ENCODE measurements at places on chromosomes 6 and 20.
A peak's percentile ranks its signal among the peaks of the same experiment; 100 is the strongest.

GRCh38 chr6:74289884-74290283 lies 593.9 kb downstream of the CD109 start:
- DNase-seq: no peak

DNA sequence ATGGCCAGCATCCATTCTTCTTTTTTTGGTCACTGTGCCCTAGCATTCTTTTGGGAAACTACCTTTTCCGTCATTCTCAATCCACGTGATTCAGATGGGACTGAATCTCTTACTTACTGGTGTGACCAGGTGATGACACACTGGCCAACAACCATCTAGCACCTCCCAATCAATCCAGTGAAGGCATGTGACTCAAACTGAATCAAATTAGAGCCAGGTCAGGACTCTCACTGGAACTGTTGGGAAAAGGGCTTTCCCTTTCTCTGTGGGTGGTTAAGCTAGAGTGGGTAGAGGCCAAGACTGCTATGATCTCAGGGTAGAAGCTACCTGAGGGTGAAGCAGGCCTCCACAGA lies 36.2 kb upstream of the ZMYND8 start:
- DNase-seq: no peak

- DNase-seq: no peak
Measured at GRCh38 chr6:110628330-110628729, 151.9 kb upstream of the SLC22A16 start.

GRCh38 chr6:27280064-27280539 lies 32.0 kb downstream of the POM121L2 start:
- DNase-seq: no peak

- DNase-seq: no peak
Measured at GRCh38 chr6:119342430-119342829, 7.1 kb downstream of the MAN1A1 start.

DNA sequence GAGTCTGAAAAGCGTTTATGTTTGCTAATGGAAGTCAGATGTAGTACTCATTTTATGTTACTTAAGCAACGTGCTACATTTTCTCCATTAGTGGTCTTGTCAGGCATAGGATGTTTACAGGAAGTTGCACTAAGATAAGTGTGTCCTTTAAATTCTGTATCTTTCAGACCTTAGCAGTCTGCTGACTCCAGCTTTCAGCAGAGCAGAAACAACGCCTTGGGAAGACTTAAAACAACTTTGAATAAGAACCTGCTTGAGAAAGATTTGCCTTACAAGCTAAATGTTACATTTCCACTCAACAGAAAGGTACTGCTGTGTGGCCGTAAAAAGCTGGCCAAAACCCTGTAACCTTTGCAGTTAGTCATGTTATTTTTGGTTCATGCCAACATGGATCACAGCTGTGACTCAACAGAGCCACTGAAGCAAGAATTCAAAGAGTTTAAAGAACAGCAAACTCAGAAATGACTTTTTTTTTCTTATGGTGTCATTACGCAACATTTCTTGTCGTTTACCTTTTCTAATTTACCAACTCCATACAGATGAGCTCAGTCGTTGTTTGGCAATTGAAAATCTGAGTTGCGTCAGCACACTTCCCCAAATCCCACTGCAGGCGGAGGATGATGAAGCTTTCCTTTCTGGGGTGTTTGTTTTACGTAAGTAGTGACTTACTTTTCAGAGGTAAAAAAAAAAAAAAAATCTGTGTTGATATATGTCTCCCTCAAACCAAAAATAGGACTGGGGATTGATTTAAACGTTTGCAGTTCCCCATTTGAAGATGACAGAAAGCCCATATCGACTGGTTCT lies 27.9 kb upstream of the BMP6 start:
- DNase-seq: no peak

DNA sequence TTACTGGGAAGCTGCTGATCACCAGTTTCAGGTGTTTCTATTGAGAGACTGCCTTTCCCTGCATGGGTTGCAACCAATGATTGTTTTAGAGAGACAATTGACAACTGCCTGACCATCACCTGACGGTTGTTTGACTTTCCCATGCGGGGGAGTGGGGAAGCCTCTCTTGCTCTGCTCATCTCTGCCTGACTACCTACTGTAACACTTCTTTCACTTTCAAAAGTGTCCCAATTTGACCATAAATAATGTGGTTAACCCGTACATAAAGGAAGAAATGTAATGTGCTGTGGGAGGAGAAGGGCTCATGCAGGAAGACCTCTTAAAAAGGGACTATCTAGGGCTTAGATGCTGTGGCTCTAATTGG lies 122.1 kb upstream of the PHACTR1 start:
- no peak for DNase-seq

DNA sequence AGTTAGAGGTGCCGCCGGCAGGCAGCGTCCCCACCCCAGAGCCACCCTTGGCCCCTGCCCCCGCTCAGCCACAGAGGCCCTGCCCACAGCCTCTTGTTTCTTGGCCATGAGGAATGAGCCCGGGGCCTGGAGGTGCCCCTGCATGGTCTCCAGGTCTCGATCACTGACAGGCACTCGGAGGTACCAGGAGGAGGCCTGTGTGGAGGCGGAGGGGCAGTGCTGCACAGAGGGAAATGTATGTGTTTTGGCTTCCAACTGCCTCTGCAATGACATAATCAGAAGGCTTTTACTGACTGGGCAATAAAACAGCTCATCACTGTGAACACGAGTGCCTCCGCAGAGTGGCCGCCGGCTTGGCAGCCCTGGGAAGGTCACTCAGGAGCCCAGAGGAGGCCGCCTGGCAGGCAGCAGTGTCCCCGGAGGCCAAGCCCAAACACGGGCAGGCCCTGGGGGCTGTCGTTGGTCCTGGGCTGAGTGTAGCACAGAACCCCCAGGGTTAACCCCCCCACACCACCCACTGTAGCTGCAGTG lies 61.1 kb upstream of the GATA5 start:
- DNase-seq: no peak

- DNase-seq: no peak
Measured at GRCh38 chr6:160427312-160428068, 79.3 kb downstream of the SLC22A3 start.

GRCh38 chr6:92497281-92497680 lies 922.1 kb downstream of the EPHA7 start:
- DNase-seq: no peak

DNA sequence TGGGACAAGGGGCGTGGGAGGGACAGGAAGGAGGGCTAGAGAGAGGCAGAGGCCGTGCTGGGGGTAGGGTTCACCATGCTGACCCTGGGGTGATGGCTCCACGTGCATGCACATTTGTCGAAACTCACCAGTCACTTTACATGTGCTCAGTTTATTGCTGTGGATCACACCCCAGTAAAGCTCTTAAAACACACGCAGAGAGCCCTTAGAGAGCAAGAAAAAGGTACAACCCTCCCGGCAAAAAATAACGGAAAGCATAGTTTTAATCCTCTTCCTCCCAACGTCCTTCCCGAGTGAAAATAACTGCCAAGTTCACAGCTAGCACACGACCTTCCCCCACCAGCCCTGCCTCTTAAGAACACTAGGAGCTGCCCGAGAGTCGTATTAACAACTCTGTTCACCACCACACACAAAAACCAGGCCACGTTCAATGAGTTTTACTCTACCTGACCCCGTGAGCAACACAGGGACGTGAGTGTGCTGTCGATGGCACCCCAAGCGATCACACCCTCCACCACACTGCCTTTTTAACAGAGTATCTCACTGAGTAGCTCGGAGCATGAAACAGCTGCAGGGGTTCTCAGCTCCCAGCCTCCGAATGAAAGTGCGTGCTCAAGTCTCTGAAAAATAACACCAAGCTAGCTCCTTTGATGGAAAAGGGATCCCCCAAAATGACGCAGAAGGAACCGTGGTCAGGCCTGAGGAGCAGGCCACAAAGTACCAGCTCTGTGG lies 39.7 kb downstream of the TAF4 start:
- no peak for DNase-seq

DNA sequence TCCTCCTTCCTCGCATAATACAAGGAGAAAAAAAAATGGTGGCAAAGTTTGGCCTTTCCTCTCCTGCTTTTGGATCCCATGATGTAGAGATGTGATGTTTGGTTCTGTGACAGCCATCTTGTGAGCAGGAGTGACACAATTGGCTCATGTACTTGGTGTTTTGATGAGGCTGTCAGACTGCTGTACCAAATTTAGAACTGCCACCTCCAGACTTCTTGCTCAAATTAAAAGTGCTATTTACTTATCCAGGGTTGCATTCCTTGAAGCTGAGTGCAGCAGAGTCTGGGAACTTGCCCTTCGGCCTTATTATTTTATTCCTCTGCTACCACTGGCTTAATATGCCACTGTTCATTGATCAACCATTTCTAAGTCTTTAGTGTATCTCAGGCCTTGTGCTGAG lies 21.9 kb downstream of the BCAS1 start:
- DNase-seq: no peak

DNA sequence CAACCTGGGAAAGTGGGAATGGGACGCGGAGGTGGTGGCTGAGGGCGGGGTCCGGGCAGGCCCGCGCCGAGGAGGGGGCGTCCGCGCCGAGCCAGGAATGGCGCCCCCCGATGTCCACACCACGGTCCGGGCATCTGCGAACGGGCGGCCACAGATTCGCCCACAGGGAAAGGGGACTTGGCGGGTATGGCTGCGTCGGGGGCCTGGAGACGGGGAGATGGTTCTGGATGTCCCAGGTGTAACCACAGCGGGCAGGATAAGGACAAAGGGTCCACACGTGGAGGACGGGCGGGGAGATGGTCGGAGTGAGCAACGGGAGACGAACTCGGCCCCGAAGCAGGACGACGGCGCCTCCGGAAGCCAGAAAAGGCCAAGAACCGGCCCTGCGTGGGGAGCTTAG lies 124.6 kb downstream of the WDR27 start:
- DNase-seq: no peak

GRCh38 chr6:126773112-126773805 lies 345.2 kb upstream of the RSPO3 start:
- no peak for DNase-seq

- no peak for DNase-seq
Measured at GRCh38 chr20:60206259-60206658, 248.0 kb downstream of the CDH26 start.

DNA sequence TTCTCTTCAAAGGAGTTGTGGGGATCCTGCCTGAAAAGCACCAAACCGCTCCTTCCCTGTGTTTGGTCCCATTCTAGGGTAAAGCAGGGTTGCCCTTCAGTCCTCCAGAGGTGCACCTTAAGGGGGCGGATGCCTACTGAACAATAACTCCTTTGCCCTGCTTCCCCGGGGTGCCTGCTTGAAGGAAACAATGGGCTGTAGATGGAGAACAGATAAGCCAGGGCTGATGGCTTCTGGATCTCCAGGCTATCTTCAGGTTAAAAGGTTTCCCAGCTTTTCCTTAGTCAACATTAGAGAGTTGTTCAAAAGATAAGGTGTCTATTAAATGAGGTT lies 5.4 kb upstream of the PRDM1 start:
- DNase-seq: no peak

DNA sequence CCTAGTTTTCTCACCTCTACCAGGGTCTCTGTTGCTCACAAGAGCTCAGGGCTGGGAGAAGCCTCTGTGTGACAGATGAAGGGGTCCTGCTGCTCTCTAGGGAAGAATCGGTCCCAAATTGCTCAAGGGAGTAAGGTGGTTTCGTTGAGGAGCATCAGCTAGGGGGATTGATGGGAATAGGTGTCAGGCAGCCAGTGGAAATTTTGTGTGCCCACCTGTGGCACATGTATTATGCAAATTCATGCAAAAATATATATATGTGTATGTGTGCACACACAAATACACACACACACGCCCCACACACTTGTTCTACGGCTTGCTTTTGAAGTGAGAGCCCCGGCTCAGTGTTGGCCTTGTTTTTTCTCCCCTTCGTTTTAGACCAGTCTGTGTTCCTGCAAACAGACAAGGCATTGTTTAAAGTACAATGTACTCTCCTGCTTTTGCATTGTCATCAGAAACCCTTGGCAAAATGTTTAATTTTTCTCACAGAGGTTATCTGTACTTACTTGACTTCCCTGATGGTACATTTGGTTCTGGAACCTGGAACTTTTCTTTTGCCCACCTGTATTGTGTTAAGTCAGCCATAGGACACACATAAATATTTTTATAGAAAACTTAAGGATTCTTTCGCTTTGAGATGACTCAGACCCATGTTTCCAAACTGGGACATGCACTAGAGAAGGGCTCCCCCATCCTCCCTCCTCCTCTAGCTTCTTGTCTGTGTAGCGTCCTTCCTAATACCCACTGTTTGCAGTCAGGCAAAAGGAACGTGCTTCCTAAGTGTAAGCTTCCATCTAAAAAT lies 26.7 kb downstream of the FOXO3 start:
- no peak for DNase-seq

- peak; percentile 16 for DNase-seq
Measured at GRCh38 chr20:57881466-57882385, 171.9 kb upstream of the PMEPA1 start.

DNA sequence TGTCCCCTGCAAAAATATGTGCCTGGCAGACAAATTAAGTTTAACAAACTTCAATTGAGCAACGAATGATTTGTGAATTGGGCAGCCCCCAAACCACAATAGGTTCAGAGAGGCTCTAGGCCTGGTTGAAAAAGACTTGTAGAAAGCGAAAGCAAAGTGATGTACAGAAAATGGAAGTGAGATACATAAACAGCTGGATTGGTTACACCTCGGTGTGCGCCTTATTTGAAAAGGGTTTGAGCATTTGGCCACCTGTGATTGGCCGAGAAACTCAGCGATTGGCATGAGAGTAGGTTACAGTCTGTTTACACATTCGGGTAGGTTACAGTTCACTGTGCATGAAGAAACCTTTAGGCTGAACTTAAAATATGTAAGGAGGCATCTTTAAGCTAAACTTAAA lies 136.9 kb downstream of the CD83 start:
- DNase-seq: no peak

DNA sequence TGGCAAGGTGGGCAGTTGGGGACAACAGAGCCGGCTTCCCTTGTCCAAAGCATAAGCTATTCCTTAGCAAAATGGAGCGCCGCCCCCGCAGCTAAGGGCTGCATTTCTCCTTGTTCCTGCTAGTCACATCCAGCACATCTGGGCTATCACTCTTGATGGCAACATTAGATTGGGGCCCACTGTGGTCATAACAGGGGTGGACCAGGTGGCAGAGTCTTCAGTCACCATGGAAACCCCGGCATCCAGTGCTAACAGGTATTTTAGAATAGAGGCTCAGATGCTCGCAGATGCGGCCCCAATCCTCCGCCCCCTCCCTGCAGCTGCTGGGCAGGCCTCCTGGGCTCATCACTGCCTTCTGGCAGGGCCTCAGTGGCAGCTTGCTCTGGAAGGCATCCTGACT lies 168.2 kb upstream of the PROKR2 start:
- DNase-seq: no peak

GRCh38 chr6:139778688-139779087 lies 404.2 kb upstream of the CITED2 start:
- DNase-seq: no peak

DNA sequence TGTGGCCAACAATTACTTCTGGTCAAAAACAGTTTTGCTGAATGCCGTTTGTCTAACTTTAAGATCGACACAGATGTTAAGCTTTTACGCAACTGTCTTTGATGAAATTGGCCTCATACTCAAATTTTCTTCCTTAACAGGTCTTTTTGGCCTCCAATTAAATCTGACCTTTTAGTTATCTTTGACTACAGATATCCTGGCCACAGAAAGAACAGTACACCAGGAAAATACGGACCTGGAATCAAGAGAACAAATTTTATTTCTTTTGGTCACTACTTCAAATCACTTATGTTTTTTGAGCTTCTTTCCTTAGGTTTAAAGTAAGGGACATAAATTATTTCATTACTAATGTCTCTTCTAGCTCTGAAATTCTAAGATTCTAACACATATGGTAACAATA lies 49.8 kb downstream of the IBTK start:
- no peak for DNase-seq
